ENCODE measurements at places on chromosomes 2 and 18.

DNA sequence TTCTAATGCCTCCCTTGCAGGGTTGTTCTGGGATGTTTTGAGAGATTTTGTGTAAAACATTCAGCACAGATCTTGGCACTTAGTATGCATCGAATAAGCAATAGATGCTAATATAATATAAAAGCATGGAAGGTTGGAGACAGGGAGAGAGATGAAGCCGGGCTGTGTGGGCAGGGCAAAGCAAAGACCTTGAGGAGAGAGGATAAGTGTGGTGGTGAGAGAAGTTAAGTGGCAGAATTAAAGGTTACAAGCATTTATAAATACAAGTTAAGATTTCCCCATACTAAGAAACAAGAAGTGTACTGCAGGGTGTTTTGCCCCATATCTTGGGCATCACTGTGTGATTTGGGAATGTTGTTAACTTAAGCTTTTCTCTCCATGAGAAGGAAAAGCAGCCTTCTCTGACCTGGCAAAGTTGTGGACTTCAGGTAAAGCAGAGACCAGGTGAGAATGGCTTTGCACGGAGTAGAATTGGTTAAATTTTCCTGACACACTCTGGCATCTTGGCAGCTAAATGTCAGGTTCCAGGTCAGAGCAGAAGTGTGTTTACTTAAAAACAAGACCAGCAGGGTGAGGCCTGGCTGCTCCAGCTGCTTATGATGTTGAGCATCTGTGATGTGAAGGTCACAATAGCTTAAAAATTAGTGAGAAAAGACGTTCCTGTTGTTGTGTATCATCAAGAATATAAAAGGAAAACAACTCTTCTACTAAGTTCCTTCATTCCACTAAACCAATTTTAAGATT, 288.5 kb upstream of the HNMT start:
- DNase-seq: no peak

DNA sequence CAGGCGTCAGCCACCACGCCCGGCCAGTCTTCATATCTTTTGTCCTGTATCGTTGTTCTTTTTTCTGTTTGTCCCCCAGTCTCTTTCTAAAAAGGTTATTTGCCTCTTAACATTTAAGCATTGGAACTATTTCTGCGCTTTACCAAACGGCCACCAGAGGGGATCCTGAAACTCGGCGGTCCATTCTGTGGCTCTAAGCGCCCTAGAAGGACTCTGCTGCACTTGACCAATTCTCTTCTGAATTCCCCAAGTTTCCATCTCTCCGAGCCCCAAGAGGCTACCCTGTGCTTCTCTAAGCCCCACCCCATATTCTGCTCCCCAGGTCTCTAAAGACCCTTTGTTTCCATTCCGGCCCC, 33.1 kb upstream of the REG3G start:
- DNase-seq: no peak

DNA sequence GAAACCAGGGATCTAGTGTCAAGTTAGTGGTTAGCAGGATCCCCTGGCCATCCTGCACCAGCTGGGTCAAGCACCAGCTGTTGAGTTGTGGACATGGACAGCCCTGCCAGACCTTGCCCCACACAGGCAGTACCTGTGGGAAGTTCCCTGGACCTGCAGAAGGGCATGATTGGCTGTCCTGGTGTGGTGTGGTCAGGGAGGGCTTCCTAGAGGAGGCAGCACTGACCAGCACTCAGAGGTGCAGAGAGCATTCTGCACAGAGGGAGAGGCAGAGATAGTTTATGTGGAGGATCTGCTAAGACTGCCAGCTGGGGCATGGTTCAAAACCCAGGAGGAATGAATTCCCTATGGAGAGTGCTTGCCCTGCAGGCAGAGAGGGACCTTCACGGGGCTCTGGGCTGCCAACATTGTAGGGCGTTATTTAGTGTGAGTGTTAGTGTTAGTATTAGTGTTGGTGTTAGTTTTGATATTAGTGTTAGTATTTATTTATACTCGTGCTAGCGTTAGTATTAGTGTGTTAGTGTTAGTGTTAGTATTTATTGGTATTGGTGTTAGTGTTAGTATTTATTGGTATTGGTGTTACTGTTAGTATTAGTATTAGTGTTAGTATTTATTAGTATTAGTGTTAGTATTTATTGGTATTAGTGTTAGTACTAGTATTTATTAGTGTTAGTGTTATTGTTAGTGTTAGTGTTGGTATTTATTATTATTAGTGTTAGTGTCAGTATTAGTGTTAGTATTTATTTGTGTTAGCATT, 31.9 kb downstream of the TWIST2 start:
- DNase-seq: no peak

- DNase-seq: no peak
Observed at GRCh38 chr2:222000326-222000725, 298.5 kb downstream of the PAX3 start.

DNA sequence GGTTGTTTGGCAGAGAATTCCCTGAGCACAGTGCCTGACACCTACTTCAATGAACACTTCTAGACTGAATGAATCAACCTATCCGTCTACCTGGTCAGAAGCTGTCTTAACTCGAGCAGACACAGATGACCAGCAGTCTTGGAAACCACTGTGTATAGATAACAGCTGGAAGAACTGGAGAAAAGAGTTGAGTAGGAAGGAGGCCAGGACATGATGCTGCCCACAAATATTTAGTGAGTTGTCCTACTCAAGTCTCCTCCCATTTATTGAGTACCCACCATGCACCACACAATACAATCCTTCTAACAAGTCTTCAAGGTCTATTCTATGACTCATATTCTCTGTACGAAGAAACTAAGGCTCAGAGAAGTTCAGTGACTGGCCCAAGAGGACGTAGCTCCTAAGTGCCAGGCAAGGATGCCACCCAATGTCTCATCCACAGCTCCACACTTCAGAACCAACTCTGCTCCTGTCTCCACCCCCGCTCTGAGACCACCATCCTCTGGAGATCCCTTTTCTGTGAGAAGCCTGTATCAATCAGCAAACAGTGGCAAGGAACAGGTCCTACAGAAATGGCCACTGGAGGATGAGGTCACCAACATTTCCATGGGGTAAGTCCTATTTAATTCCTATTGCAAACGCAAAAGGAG, 62.2 kb downstream of the GALNT14 start:
- no peak for DNase-seq

DNA sequence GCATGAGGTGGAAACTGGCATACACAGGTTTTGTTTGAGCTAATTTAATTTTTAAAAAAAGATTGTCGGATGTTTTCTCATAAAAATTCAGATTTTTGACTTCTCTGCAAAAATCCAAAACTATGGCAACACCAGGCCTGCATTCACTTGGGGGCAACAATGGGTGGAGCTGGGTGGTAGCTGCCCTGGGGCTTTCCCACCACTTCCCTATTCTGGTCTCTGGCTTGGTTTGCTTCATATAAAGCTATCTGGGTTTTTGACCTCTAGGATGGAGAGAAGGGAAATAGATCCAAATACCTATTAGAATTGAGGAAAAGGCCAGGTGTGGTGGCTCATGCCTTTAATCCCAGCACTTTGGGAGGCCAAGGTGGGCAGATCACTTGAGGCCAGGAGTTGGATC, 5.5 kb upstream of the CYP27A1 start:
- no peak for DNase-seq

DNA sequence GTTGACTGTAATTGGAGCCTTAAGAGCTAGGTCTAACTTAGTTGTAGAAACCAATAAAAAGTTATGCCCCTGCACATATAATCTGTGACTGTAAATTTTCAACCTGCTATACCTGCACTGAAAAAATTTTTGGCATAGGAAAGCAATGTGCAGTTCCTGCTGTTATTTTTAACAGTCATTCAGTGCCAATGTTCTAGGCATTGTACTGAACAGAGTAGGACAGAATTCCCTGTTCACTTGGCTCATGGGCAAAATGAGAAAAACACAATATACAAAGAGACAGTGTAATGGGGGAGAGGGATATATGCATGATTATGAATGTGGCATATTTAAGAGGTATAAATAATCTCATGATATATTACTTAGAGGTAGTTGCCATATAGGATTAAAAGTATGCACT, 458.0 kb downstream of the TGIF1 start:
- DNase-seq: no peak

All from KG1 (cell line).